ENCODE measurements at places on chromosomes 16 and 17.

- no peak for DNase-seq
These were observed 15.0 kb downstream of the CA5A start for GRCh38 chr16:87921236-87921773.

- no peak for DNase-seq
These were observed 2.1 kb downstream of the CES1 start for GRCh38 chr16:55830658-55831294.

DNA sequence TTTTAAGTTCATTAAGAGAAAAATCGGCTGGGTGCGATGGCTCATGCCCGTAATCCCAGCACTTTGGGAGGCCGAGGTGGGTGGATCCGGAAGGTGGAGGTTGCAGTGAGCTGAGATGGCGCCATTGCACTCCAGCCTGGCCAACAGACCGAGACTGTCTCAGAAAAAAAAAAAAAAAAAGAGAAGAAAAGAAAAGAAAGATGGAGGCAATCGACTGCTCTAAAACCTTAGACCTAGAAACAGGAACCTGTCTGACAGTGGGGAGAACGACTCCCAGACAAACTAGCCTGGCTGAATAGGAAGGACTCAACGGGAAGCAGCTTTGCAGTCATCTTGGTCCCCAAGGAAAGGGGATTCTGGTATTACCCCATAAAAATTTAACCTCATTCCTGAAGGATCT, 13.7 kb downstream of the MRC2 start:
- no peak for DNase-seq

GRCh38 chr17:9628509-9628908, 16.8 kb upstream of the USP43 start:
- DNase-seq = no peak

- DNase-seq = no peak
These were observed 4.3 kb downstream of the ALDOA start for GRCh38 chr16:30069611-30070462.

GRCh38 chr17:9383826-9384225, 191.8 kb downstream of the STX8 start:
- no peak for DNase-seq

DNA sequence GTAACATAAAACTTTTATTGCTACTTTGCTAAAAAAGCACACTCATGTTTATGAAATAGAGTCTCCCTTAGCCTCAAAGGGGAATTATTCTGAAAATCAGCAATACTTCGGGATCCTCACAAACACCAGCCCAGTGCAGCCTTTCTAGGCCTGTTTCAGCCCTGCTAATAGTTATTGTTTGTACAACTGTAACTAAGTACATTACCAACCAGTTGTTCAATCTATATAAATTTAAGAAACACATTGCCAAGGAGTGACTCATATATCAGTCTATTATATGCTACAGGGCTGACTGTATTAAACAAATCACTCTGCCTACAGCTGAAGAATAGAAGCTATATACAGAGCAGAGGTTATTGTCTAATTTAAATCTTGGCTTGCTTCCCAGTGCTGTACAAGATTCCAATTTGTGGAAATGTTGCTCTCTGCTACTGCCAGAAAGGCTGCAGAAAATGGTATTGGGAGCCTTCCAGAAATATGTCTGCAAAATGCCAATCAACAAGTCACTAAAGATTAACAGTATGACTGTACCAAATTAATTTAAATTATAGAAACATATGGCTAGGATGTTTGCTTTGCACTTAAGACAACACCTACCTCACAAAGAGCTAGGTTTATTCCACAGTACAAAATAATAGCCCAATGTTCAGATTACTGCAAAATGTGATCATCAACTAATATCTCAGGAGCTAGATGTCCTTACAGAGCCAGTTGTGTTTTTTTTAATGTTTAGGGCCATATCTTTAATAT, 49.7 kb downstream of the TOX3 start:
- peak; percentile 90 for DNase-seq

GRCh38 chr17:13350466-13350865, 251.3 kb downstream of the HS3ST3A1 start:
- no peak for DNase-seq

GRCh38 chr17:78785663-78786057, 3.6 kb upstream of the CYTH1 start:
- DNase-seq = no peak

DNA sequence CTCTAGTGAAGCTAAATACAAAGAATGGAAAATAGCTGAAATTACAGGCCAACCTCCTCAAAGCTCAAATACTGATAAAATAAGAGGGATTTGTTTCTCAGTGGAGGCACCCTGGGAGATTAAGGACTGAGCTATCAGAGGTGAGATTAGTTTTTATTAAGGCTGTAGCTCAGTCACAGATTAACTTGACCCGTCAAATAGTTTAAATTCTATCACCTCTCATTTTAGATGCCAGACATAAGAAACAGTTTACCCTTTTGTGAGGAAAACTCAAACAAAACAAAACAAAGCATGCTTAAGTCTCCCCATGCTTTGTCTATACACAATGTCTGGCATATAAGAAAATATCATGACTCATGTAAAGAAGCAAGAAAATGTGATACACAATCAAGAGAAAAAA, 208.3 kb upstream of the PMFBP1 start:
- no peak for DNase-seq

DNA sequence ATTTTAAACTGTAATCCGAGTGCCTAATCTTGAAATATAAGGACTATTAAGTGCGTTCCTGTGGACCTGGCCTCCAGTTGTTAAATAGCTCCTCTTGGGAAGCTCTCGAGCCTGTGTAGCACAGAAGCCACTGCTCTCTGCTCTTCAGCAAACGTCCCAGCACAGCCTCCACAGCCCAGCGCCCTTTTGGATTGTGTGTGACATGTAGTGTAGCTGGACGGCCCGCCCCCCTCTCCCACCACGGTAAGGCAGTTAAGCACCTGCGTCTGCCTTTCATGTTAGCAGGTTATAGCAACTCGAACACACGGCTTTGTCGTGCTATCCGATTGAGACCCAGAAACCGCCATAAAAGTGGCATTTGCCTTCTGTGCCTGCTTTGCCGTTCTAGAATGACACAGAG, 79.2 kb upstream of the CHMP6 start:
- DNase-seq = no peak
